Putamen (tissue), 1 donor: ENCODE measurements at places on chromosomes 12 and 14.
A peak's percentile ranks its signal among the peaks of the same experiment; 100 is the strongest.

DNA sequence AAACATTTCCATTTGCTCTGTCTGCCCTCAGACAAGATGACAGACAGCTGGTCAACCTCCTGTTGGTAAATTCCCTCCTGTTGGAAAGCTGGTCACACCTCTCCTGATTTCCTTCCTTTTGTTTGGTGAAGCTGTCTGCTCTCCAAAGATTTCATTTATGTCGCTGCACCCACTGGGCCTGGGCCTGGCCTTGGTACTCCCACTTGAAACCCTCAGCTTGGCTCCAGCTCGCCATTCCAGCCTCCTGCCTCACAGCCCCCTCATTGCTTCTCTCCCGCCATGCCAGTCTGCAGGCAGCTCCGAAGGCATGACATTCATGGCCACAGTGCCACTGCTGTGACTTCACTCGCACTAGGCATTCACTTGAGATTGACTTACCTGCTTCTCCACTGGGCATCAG is 451.8 kb downstream of the VRK1 start:
- DNase-seq = no peak

DNA sequence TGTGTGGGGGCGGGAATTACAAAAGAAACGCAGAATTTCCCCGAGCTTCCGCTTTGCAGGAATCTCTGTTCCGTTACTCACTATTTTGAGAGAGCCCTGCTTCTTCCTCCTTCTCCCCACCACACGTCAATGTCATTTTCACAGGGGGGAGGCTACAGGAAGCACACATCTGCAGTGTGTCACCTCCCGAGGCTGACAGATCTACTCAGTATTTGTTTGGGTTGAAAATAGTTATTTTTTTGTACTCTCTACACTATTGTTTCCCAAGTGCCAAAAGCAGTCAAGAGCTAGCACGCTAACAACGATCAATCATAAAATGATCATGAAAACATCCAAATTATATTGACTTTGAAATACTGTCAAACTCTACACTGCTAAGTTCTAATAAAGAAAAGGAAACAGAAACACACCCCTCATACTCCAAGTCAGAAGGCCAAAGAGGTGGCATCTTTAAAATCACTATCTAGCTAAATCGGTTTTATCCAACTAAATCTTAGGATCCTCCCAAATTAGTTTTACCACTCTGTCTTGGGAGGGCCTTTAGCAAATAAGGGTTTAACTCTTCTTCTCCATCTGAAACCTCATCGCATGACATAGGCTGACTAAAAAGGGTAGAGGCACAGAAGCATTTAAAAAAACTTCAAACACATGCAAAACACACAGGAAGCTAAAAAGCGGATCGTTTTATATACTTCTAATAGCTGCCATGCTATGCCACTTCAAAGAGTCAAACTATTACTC is 51.8 kb downstream of the FOXN3 start:
- peak; percentile 62 for DNase-seq

GRCh38 chr12:88615490-88615889 is 35.2 kb upstream of the KITLG start:
- no peak for DNase-seq

DNA sequence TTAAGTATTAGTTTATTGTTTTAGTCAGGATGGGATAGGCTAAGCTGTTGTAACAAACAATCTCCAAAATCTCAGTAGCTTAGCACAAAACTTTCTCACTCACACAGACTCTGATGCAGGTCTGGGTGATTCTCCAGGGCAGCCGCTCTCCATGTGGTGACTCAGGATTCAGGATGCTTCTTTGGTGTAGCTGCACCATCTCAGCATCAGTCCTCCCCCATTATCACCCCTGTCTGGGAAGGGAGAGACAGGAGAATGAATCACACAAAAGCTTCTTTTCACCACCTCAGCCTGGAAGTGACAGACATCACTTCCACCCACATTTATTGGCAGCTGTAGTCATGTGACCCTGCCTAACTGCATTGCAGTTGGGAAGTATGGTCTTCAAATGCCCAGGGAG is 142.3 kb downstream of the DICER1 start:
- no peak for DNase-seq

DNA sequence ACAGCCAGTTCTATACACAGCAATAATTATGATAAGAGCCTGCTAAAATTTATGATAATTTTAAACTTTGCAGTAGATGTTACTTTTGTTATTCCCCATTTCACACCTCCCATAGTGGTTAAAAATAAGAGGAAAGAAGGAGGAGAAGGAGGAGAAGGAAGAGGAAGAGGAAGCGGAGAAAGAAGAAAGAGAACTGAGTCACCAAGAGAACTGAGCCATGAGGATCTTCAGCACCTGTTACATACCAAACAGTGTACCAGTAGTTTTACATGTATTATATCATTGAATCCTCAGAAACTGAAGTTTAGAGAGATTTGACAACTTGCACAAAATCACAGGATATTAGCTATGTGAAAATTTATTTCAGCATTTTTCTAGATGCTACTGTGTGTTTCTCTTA is 3.9 kb downstream of the CD163 start:
- DNase-seq = no peak

- no peak for DNase-seq
Measured at GRCh38 chr12:102540815-102541385, 60.5 kb upstream of the IGF1 start.

- DNase-seq = no peak
Measured at GRCh38 chr12:52924764-52925716, 20.2 kb upstream of the KRT8 start.

DNA sequence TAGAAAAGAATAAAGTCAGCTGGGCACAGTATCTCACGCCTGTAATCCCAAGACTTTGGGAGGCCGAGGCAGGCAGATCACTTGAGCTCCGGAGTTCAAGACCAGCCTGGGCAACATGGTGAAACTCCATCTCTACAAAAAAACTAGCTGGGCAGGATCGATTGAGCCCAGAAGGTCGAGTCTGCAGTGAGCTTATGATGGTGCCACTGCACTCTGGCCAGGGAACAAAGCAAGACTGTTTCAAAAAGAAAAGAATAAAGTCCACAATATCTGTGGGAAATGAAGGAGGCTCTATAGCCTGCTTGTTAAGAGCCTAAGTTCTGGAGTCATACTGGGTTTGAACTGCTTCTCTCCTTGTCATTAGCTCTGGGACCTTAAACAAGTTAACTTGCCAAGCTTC is 7.9 kb downstream of the MAPK1IP1L start:
- no peak for DNase-seq

DNA sequence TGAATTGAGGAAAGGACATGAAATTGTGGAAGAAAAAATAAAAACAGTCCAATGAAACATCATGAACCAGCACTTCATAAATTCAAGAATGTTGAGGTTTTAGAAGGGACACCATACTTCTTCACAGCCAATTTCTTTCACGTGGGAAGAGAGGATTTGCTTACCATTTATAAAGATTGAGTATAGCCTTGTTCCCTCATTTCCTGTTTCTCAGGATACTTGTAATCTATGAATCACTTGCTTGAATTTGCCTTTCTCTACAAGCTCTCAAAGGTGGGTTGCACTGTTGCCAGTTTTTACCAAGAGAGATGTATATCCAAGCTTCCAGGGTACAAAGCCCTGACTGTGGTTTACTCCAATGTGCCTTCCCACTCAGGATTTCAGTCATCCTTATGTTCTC is 116.1 kb downstream of the DUSP6 start:
- no peak for DNase-seq

DNA sequence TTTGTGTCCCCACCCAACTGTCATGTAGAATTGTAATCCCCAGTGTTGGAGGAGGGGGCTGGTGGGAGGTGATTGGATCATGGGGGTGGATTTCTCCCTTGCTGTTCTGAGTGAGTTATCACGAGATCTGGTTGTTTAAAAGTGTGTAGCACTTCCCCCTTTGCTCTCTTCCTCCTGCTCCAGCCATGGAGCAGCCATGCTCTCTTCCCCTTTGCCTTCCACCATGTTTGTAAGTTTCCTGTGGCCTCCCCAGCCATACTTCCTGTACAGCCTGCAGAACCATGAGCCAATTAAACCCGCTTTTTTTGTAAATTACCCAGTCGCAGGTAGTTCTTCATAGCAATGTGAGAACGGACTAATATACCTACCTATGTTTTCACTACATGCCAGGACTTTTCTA is 2.6 kb upstream of the POC1B start:
- no peak for DNase-seq

DNA sequence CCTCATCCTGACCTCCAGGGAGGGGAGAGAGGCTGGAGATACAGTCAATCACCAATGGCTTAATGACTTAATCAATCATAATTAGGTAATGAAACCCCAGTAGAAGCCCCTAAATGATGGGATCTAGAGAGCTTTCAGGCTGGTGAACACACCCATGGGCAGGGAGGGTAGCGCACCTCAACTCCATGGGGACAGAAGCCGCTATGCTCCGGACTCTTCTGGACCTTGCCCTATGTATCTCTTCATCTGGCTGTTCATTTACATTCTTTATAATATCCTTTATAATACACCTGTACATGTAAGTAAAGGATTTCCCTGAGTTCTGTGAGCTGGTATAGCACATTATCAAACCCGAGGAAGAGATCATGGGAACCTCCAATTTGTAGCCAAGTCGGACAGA is 205.9 kb downstream of the STXBP6 start:
- no peak for DNase-seq
